ENCODE measurements at places on chromosomes 12 and 14. TPM values are rescaled to one million over a fixed set of nuclear protein-coding genes. Genes with fewer than 3 reads are reported as not detected.

Gene PPP1R1A
- not detected for total RNA-seq

Gene ISM2
- under 0.01 TPM for total RNA-seq

Gene CLEC1B
- total RNA-seq = not detected

Gene BICDL1
- total RNA-seq = not detected
